ENCODE measurements at places on chromosomes 3 and 15.

- DNase-seq = no peak
Measured at GRCh38 chr15:48096813-48097212, 24.0 kb upstream of the SLC24A5 start.

DNA sequence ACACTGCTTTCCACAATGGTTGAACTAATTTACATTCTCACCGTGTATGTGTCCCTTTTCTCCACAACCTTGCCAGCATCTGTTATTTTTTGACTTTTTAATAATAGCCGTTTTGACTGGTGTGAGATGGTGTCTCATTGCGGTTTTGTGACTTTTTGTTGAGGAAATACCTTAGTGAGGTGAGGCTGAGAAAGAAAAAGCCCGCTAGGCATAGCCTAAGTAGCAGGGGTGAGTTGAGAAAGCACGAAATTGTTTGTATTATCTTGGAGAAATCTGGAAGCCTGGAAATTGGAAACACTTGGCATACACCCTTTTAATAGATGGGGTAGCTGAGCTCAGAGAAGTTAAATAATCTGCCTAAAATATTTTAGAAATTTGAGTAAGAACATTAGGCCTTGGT, 61.5 kb upstream of the CFAP161 start:
- no peak for DNase-seq

GRCh38 chr3:48467110-48467454, 20.5 kb downstream of the ATRIP start:
- no peak for DNase-seq

DNA sequence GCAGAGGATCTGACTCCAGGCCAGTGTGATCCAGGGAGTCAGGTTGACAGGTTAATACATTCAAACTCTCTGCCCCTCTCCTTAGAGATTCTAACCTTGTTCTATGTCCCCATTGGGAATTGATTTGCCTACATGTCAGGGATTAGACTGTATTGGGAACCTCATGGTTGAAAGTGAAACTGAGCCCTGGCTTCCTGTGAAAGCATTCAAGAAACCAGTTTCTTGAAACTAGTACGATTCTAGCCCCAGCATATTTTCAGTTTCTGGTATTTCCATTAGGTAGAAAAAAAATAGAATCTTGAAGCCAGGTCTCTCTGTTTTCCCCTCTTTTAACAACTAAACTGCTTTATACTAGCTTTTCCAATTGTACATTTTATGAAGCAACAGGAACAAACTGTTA, 140.4 kb upstream of the ABI3BP start:
- DNase-seq = no peak

- no peak for DNase-seq
Measured at GRCh38 chr3:138254216-138254615, 67.1 kb downstream of the ARMC8 start.

DNA sequence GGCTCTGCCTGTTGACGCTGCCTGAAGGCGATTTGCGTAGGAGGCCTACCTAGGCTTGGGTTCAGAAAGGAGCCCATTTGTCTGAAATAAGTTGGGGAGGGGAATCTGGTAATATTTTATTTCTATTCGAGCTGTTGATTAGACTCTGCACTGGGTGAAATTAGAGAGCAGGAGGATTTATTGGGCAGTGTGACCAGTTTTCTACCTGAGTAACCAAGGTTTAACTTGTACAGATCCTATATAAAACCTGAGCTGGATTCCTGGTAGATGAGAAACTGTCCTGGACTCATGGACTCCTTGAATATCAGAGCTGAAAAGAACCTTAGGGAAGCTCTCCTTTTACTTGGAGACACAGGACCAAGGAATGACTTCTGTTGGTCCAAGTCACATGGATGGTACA, 19.6 kb upstream of the GPR156 start:
- DNase-seq = no peak

Measured in midbrain (tissue), 1 donor.